Tracheal epithelial cell (primary cell): ENCODE measurements at places on chromosomes 13 and 19. TPM values are rescaled to one million over a fixed set of nuclear protein-coding genes. Genes with fewer than 3 reads are reported as not detected.

FRY gene
- 0.21 and 0.48 TPM in 2 replicates for total RNA-seq

KLK6 gene
- total RNA-seq = 0.85 and 3.1 TPM in 2 replicates

GIPR gene
- total RNA-seq = 0.43 and 0.96 TPM in 2 replicates

FGF21 gene
- total RNA-seq = not detected in 2 replicates

KHSRP gene
- 73.7 and 78.0 TPM in 2 replicates for total RNA-seq

KLK14 gene
- total RNA-seq = not detected in 2 replicates

CATSPERD gene
- not detected in 2 replicates for total RNA-seq

ZNF766 gene
- 10.6 and 16.8 TPM in 2 replicates for total RNA-seq

MYCBP2 gene
- total RNA-seq = 43.9 and 65.2 TPM in 2 replicates

EFNA2 gene
- not detected in 2 replicates for total RNA-seq

DACH1 gene
- not detected in 2 replicates for total RNA-seq

WDR62 gene
- 0.21 and 0.72 TPM in 2 replicates for total RNA-seq

BRCA2 gene
- total RNA-seq = 0.96 and 1.1 TPM in 2 replicates

LILRB1 gene
- not detected in 2 replicates for total RNA-seq

OVOL3 gene
- not detected in 2 replicates for total RNA-seq

PTGIR gene
- total RNA-seq = not detected in 2 replicates

MUC16 gene
- total RNA-seq = under 0.01 and 0.24 TPM in 2 replicates

CABP5 gene
- not detected in 2 replicates for total RNA-seq

ZNF534 gene
- not detected in 2 replicates for total RNA-seq

CNN1 gene
- total RNA-seq = 1.7 TPM in 1 of 2 replicates, not detected in the other

IFNL2 gene
- not detected in 2 replicates for total RNA-seq

TMC4 gene
- total RNA-seq = 32.5 and 38.2 TPM in 2 replicates

ZBTB32 gene
- not detected in 2 replicates for total RNA-seq

ZNF223 gene
- 2.9 and 7.9 TPM in 2 replicates for total RNA-seq

UFM1 gene
- 81.7 and 95.9 TPM in 2 replicates for total RNA-seq

SIGLEC12 gene
- total RNA-seq = not detected in 2 replicates

FGF14 gene
- total RNA-seq = under 0.01 TPM in 1 of 2 replicates, not detected in the other

PPP6R1 gene
- 17.9 and 22.7 TPM in 2 replicates for total RNA-seq

LYPD5 gene
- total RNA-seq = 1.5 and 2.7 TPM in 2 replicates

IFNL1 gene
- total RNA-seq = not detected in 2 replicates

URAD gene
- total RNA-seq = not detected in 2 replicates

ENOX1 gene
- total RNA-seq = 0.48 and 1.5 TPM in 2 replicates

ANGPTL4 gene
- 6.0 and 41.4 TPM in 2 replicates for total RNA-seq

ADAMTSL5 gene
- total RNA-seq = 4.5 and 8.9 TPM in 2 replicates

LRRC25 gene
- total RNA-seq = not detected in 2 replicates

LSR gene
- 45.0 and 50.6 TPM in 2 replicates for total RNA-seq

ZNF225 gene
- total RNA-seq = 1.9 and 4.0 TPM in 2 replicates

KIR3DL1 gene
- total RNA-seq = not detected in 2 replicates

GJB6 gene
- 22.4 and 51.8 TPM in 2 replicates for total RNA-seq

C19orf73 gene
- 0.48 and 2.8 TPM in 2 replicates for total RNA-seq

ZC3H4 gene
- total RNA-seq = 4.9 and 5.1 TPM in 2 replicates

CNFN gene
- total RNA-seq = 0.72 TPM in 1 of 2 replicates, not detected in the other

CACNA1A gene
- under 0.01 TPM in 1 of 2 replicates, not detected in the other for total RNA-seq
